NCI-H1105 treated with DMSO at 0.1 percent for 48 hours (cell line): ENCODE measurements at places on chromosomes 1 and 21.

DNA sequence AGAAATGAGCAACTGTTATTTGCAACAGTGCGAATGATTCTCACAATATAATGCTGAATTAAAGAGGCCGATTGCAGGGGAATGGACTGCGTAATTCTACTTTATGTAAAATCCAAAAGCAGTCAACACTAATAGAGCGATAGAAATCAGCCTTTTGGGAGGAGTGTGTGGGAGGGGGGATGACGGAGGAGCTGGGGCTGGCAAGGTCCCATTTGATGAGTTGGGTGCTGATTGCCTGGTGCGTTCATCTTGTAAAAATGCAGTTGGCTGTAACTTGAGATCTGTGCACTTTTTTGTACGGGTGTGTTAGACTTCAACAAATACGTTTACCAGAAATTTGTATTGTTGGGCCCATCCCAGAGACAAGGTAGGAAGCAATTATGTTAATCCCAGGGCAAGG, 20.7 kb downstream of the TNFRSF8 start:
- DNase-seq: no peak

DNA sequence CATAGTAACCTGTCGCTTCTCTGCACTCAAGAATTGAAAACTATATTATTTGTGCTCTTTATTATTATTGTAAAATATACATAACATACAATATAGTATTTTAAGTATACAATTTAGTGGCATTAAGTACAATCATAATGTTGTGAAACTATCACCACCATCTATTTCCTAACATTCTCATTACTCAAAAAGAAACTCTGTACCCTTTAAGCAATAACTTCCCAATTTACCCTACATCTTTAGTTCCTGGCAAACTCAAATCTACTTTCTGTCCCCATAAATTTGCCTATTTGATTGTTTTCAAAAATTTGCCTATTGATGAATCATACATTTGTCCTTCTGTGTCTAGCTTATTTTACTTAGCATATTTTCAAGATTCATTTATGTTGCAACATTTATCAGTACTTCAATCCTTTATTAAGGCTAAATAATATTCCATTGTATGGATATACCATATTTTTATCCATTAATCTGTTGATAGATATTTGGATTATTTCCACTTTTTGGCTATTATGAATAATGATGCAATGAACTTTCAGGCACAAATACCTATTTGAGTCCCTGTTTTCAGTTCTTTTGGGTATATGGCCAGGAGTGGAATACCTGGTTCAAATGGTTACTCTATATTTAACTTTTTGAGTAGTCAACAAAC, 99.6 kb upstream of the DMRTA2 start:
- DNase-seq: no peak

DNA sequence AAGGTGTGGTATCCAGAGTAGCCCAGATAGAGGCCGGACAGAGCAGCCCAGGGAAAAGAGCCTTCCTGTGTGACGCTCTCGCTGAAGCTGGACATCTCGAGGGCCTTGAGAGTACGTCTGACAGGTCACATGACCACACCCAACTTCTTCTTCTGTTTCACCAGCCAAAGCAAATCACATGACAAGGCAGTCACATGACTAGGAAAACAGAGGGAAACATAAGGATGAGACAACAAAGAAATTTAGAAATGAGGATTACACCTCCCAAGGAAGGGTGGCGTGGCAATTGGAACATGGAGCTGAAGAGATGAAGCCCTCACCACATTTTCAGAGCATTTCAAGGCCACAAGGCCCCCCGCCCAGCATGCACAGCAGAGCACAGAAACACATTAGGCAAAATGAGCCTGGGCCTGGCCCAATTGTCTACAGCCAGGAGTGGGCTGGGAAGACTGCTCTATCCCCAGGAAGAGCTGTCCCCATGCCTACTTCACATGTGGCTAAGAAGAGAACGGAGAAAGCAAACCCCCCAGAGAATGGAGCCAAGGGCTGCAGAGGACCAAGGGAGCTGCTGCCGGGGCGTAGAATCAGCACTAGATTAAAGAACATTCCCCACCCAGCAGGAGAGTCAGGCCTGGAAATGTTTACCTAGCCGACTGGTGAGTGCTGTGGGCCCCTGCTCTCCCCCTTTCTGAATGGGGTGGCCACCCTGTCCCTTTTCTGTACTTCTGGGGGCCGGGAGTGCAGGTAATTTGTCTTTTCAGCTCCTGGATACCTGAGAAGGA, 305.1 kb downstream of the NPHP4 start:
- no peak for DNase-seq

DNA sequence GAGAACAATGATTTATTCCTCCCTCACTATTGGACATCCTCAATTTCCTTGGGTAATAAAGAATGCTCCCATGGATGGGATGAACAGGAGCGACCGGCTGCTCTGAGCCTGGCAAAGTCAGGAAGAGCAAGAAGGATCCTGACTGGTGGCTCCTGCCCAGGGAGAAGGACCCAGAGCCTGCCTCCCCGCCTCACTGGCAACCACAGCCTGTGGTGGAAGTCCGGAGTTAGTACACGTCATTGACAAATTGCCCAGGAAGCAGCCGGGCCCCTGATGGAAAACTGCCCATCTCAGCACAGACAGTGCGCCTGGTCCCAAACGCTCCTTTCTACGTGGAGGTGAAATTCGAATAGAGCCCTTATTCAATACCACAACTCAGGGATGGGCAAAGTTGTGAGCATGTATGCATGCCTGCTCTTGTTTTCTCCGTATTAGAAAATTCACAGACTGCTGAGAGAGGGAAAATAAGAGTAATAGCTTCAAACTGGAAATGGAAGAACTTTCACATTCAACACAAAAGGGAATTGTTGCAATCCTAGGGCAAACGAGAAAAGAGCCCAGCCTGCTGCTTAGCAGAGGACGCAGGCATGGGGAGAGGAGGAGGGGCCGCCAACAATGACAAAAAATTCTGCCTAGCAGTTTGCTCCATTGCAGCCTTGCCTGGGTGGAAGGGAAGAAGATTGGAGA, 397.1 kb upstream of the VAMP3 start:
- no peak for DNase-seq

DNA sequence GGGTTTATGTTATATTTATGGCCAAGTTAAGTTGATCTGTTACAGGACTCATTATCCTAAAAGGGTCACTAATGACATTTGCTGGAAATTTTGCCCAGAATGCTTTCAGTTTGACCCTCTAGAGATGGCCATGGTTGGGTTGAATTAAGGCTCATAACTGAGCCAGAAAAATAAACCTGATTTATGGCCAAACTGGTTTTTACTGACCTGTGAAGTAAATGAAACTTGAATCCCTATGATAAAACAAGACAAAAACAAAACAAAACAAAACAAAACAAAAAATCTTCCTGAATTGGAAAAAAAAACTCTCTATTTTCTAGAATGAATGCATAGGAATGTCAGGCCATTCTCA, 72.5 kb upstream of the CLDN14 start:
- no peak for DNase-seq

DNA sequence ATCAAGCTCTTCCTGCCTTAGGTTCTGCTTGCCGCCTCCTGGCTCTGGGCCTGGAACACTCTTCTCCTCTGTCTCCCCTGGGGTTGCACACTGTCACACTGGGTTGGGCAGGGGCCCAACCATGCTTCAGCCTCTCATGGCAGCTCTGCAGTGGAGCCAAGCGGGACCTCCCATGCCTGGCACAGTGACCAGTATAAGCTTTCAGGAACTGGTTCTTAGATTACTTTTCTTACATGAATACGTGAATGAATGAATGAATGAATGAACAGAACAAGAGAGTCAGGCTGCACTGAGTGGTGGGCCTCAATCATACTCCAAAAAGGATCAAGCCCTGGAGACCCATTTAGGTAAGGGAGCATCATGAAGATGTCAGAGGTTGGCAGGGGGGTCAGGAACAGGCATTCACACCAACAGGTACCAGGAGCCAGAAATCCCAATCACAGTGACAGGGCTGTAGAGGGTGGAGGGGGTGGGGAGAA, 30.8 kb upstream of the TMEM125 start:
- DNase-seq: no peak

- DNase-seq: no peak
Observed at GRCh38 chr1:226649780-226650179, 89.3 kb downstream of the ITPKB start.

DNA sequence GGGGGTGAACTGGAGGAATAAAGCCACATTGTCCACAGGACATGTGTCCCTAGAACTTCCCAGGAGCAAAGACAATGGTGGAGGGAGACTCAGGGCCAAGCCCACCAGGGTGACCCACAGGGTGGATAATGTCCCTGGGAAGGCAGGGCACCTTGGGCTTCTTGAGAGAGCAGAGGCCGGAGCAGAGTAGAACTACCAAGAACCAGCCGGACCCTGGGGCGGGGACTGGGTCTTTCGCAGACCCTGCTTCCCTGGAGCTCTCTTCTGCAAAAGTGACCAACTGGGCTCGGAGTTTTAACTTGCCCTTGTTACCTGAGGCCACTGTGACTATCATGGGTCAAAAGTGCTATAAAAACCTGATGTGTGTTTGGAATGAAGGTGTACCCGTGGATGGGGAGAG, 875 bp upstream of the FAM3B start:
- DNase-seq: no peak
